Effector memory CD8-positive, alpha-beta T cell (primary cell): ENCODE measurements at places on chromosomes 5 and 9.

GRCh38 chr5:91126448-91126847 lies 256.7 kb downstream of the ARRDC3 start:
- no peak overlapping the region for H3K27ac ChIP-seq
- no peaks in the 10 kb centered on the region for H3K4me1 ChIP-seq
- H3K4me3 ChIP-seq: no peak overlapping the region
- H3K36me3 ChIP-seq: no peaks in the 10 kb centered on the region

DNA sequence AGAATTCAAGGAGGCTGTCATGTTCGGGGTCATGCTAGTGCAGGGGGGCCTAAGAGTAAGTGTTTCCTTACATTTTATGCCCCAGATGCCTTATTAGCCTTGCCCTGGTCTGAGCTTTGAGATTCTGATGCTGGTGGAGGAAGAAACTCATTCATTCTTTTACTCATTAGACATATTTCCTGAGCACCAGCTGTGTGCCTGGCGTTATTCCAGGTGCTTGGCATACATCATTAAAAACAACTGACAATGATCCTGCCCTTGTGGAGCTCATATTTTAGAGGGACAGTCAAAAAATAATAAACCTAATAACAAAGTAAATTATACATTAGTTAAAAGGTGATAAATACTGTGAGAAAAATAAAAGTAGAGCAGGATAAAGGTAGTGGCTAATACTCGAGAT lies 138.9 kb upstream of the SGCD start:
- no peaks in the 10 kb centered on the region for H3K27me3 ChIP-seq
- no peak for DNase-seq
- no peak overlapping the region for H3K27ac ChIP-seq

DNA sequence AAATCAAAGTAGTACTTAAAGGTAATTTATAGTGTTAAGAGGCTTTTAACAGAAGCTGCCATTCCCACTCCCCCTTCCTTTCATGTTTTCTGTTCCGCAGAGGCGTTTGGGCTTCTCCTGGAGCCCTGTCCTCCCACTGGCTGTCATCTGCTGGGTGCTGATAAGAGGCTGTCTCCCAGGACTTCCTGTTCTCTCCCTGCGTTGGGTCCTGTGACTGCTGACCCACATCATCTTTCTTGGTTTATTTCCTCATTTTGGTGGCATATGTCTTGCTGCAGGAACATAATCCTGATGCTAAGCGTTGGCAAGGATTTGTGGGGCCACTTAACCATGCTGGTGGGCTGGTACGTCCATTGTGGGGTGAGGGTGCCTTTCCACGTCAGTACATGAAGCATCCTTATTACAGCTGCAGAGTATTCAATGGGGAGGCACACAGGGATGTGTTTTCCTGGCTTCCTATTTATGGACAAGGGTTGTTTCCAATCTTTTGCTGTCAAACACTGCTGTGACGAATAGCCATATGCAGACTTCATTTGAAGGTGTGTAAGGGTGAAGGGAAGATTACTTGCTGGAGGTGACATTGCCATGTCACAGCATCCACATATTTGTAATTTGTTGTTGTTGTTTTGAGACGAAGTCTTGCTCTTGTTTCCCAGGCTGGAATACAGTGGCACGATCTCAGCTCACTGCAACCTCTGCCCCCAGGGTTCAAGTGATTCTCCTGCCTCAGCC lies 22.3 kb upstream of the RNF130 start:
- no peak overlapping the region for H3K27ac ChIP-seq
- H3K36me3 ChIP-seq: peaks cover 6% of the 10 kb centered on the region
- H3K27me3 ChIP-seq: peaks cover 24% of the 10 kb centered on the region
- no peak for DNase-seq
- H3K4me1 ChIP-seq: peaks cover 6% of the 10 kb centered on the region

DNA sequence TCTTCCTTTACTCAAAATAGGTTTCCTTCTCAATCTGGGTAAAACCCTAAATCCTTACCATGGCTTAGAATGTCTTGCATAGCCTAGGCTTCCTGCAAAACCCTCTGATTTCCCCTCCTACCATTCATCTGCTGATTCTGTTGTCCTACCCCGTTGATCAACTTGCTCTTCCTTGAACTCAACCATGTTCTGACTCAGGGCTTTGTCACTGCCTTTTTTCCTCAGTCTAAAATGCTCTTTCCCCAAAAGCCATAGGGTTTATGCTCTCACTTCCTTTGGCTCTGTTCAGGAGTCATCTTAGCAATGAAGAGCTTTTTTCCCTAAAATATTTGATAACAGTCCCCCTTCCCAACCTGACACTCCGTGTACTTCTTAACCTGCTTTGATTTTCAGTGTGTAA lies 79.4 kb upstream of the IZUMO3 start:
- no peaks in the 10 kb centered on the region for H3K36me3 ChIP-seq
- H3K4me3 ChIP-seq: no peak overlapping the region
- DNase-seq: no peak

- peaks cover 59% of the 10 kb centered on the region for H3K36me3 ChIP-seq
- H3K4me1 ChIP-seq: peaks cover 56% of the 10 kb centered on the region
- H3K27me3 ChIP-seq: no peaks in the 10 kb centered on the region
- no peak for DNase-seq
These were observed 20.3 kb downstream of the FNBP1 start for GRCh38 chr9:130022566-130023143.

GRCh38 chr5:21094619-21095018 lies 1106.6 kb upstream of the CDH18 start:
- no peak overlapping the region for H3K27ac ChIP-seq
- H3K4me3 ChIP-seq: no peak overlapping the region
- no peak for DNase-seq
- no peaks in the 10 kb centered on the region for H3K4me1 ChIP-seq
- no peaks in the 10 kb centered on the region for H3K27me3 ChIP-seq

- H3K27ac ChIP-seq: no peak overlapping the region
- H3K4me3 ChIP-seq: no peak overlapping the region
- H3K4me1 ChIP-seq: peaks cover 6% of the 10 kb centered on the region
- H3K27me3 ChIP-seq: no peaks in the 10 kb centered on the region
These were observed 129.1 kb downstream of the DOCK8 start for GRCh38 chr9:343773-344172.
